ENCODE measurements at places on chromosomes 12 and 14.

DNA sequence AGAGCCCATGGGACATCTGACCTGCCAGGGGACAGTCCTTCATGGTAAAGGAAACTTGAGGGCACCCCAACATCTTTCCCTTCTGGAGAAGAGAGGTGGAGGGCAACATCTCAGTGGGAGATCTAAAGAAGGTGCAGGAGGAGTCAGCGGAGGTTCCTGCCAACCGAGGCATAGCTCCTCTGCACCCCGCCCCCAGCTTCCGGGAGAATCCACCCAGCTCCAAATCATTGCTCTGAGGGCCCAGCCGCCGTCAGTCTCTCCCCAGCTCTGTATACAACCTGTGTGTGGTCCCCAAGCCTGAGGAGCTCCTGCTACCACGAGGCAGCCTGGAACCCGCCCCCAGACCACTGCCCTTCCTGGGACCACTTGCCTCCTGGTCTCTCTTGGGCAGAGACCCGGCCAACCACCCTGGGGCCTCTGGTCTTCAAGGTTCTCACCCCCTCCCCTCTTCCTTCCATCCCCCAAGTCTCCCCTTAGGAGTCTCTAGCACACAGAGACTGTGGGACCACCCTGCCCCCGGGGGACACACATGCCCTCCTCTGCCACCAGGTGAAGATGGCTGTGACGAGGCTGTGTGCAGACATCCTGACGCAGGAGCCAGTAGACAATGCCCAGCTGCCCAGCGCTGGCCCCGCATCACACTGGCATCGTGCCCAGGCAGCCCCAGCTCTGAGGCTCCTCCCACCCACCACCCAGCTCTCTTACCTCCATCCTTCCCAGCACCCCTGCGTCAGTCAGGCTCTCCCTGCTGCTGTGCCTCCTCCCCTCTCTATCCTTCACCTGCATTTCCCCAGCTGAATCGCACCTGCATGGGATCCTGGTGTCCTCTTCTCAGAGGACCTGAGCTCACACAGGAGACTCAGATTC is 13.0 kb upstream of the NUDT14 start:
- DNase-seq, result no peak

DNA sequence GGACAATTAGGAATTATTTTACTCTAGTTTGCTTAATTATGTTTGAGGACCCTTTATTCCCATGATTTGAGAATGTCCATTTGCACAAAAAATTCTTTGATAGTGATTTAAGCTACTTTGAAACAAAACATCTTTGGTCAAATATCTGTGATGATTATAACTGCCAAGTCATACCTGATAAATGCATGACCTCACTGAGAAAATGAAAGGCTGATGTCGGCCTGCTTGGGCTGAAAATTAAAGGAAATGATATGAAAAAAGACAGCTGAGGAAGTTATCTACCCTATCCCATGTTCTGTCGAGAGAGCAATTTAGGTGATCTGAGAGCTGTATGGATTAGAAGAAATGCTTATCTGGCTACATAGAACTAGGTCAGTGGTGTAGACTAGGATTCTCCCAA is 43.6 kb downstream of the ATL1 start:
- no peak for DNase-seq

DNA sequence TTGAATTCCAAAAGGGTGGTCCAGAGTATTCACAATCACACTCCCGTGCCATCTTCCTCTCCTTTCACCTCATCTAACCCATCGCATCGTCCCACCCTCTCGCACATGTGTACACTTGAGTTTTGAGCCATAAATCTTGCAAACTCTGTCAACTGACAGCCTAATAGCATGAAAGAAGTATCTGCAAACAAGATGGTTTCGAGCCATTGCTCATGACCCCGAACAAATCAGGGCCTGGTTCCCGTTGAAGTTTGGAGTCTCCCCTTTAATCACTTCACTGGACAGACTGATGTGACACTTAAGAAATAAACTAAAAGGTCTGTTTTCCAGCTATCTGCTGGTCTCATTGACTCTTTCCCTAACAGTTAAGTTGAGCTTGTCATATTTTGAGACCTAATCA is 223.6 kb upstream of the SOX5 start:
- DNase-seq, result no peak

DNA sequence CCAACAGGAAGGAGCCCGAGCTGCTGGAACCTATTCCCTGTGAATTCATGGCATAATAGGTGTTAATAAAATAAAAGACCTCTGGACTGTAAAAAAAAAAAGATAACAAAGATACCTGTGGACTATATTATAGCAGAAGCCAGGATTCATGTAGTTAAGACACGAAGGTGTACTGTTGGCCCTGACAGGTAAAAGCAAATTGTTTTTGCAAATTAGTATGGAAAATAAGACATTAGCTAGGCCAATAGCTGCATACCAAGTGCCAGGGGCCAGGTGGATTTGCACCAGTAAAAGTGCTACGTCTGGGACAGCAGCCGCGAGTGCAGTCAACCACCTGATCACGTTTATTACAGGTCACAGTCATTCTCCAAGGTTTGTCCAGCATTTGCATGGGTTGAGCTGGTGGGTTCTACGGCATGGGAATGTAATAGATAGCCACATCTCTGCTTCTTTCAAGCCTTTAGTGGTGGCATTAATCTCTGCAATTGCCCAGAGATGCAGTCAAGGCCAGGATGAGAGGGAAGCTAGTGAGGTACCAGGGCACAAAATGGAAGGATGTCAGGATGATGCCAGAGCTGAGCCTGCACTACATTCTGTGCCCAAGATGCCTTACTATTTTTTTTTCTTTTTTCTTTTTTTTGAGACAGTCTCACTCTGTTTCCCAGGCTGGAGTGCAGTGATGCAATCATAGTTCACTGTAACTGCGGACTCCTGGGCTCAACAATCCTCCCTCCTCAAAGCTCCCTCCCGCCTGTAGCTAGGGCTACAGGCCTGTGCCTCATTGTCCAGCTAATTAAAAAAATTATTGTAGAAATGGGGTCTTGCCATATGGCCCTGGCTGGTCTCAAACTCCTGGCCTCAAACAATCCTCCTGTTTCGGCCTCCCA is 26.3 kb downstream of the TNFAIP2 start:
- no peak for DNase-seq

- DNase-seq, result no peak
Measured at GRCh38 chr12:127636882-127637281, 630.1 kb upstream of the TMEM132C start.
